Stimulated activated CD4-positive, alpha-beta T cell treated with anti-CD3 and anti-CD28 coated beads, TNF-alpha, amount 100 ng/mL, for 1 hour (primary cell): ENCODE measurements at places on chromosomes 7 and 10.

- no peak for DNase-seq
Measured at GRCh38 chr10:97090035-97090434, 95.7 kb downstream of the SLIT1 start.

GRCh38 chr10:2985729-2986232 lies 81.6 kb upstream of the PFKP start:
- DNase-seq: no peak

GRCh38 chr7:7100432-7100849 lies 81.9 kb upstream of the C1GALT1 start:
- no peak for DNase-seq

- DNase-seq: no peak
Measured at GRCh38 chr10:84175436-84175835, 1.8 kb downstream of the GPR15LG start.

- no peak for DNase-seq
Measured at GRCh38 chr7:137684776-137685175, 162.0 kb downstream of the DGKI start.

DNA sequence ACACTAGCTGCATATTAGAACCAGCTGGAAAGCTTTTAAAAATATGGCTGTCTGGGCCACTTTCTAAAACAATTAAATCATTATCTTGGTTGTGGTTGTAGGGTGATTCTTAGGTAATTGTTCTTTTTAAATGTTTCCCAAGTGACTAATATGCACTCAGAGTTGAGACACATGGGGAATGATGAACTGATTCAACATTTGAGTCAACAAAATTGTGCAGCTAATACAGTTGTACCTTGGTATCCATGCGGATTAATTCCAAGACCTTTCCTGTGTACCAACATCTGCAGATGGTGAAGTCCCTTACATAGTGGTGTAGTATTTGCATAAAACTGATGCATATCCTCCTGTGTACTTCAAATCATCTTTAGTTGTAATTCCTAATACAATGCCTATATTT lies 242.2 kb downstream of the ATRNL1 start:
- no peak for DNase-seq

- no peak for DNase-seq
Measured at GRCh38 chr7:132654150-132654549, 77.9 kb upstream of the PLXNA4 start.

DNA sequence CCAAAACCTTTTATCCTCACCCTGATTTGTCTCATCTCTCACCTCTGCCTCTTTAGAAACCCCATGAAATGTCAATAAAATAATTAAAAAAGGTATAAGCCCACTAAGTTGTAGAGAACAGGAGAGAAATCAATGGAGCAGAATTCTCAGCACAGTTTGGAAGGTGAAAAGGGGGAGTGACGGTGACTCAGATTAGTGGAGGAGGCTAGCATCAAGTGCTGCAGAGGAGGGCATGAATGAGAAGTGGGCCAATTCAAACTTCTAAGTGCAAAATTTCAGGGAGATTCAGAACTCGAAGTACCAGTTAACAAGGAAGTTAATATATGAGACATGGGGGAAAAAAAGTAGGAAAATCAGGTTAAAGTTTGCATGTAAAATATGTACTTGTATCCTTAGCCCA lies 34.9 kb upstream of the ETV1 start:
- no peak for DNase-seq

GRCh38 chr10:123967626-123968243 lies 76.1 kb upstream of the CPXM2 start:
- DNase-seq: no peak

DNA sequence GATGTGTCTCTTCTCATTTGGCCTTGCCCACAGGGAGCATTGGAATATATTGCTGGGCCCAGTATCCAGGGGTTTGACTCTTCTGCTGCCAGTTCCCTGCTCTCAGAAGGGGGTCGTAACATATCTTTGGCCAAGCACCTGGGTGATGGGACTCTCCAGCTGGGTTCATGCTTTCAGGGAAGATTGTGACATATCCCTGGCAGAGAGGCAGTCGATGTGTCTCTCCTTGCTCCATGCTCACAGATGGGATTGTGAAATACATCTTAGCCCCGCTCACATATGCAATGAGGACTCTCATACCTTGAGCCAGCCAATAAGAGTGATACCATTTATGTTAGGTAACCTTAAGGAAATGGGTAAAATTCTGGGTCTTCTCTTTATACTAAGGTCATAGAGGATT lies 39.2 kb upstream of the ZNF680 start:
- DNase-seq: no peak

DNA sequence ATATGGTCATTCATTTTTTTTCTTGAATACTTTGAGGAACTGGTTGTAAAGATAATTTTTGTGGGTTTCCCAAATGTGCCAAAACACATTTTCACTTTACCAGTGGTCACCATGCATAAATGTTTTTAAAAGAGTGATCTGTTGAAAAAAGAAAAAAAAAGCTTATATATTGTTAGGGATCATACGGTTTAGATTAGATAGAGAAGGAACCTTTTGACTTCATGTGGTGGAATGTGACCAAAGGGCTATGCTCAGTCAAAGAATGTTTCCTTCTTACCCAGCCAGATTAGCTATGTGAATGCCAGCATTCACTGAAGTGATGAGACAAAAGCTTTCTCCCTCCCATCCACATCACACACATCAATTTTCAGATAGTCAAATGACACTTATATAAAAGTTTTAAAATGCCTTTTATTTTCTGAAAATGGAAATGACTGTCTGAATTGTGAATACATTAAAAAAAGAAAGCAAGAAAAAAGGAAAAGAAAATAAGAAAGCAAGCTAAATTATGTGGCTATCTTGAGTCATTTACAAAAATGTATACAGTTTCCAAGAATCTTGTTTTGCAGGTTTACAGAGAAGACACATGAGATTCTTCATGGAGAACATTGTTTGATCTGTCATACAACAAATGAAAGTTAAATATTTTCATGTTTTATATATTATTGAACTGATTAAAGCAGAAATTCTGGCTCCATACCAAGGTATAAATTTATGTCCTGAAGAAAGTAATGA lies 8.6 kb upstream of the CPED1 start:
- no peak for DNase-seq
